Upper lobe of left lung (tissue), 6 donors: ENCODE measurements at places on chromosomes 1 and 21. TPM values are rescaled to one million over a fixed set of nuclear protein-coding genes. Genes with fewer than 3 reads are reported as not detected.

Gene PEAR1
- 8.4 TPM for total RNA-seq

Gene LRRC42
- total RNA-seq = 16.8 TPM

Gene DNASE2B
- total RNA-seq = not detected

Gene HHAT
- total RNA-seq = 5.1 TPM

Gene MR1
- 54.0 TPM for total RNA-seq
